Camera-type eye (tissue), 1 donor: ENCODE measurements at places on chromosomes 16 and 17. TPM values are rescaled to one million over a fixed set of nuclear protein-coding genes. Genes with fewer than 3 reads are reported as not detected.

Gene ZNF287
- total RNA-seq, result 20.7 TPM

Gene CLDN7
- total RNA-seq, result 14.3 TPM

Gene CYBA
- 52.6 TPM for total RNA-seq

Gene RTN4RL1
- 18.1 TPM for total RNA-seq

Gene HOXB9
- total RNA-seq, result not detected

Gene SLFN12L
- total RNA-seq, result 0.77 TPM

Gene ALDOC
- total RNA-seq, result 134 TPM

Gene SSTR5
- 2.4 TPM for total RNA-seq

Gene TERB1
- not detected for total RNA-seq

Gene ZSWIM7
- 22.4 TPM for total RNA-seq

Gene C17orf50
- total RNA-seq, result not detected

Gene SLC22A31
- total RNA-seq, result not detected

Gene CIAO2B
- total RNA-seq, result 87.1 TPM

Gene NAGS
- 0.88 TPM for total RNA-seq

Gene RBFOX1
- 22.2 TPM for total RNA-seq

Gene SEZ6L2
- total RNA-seq, result 37.9 TPM

Gene NEK8
- 3.1 TPM for total RNA-seq

Gene ARRB2
- 18.0 TPM for total RNA-seq

Gene SPATA32
- not detected for total RNA-seq

Gene SCN4A
- 3.0 TPM for total RNA-seq

Gene SLC38A8
- total RNA-seq, result 6.6 TPM

Gene NPW
- 2.0 TPM for total RNA-seq

Gene EVPLL
- total RNA-seq, result 0.33 TPM

Gene IL34
- total RNA-seq, result 11.3 TPM

Gene CDRT15
- total RNA-seq, result not detected

Gene COASY
- total RNA-seq, result 19.0 TPM

Gene TEKT5
- total RNA-seq, result 0.44 TPM

Gene C16orf87
- 23.7 TPM for total RNA-seq

Gene ESRP2
- total RNA-seq, result 4.6 TPM

Gene TSPOAP1
- total RNA-seq, result 52.3 TPM

Gene MYOCD
- total RNA-seq, result 7.9 TPM

Gene KRTAP9-4
- not detected for total RNA-seq
